ENCODE measurements at places on chromosomes 1 and 21.

GRCh38 chr21:43854773-43855633, 10.0 kb upstream of the AGPAT3 start:
- DNase-seq: no peak

DNA sequence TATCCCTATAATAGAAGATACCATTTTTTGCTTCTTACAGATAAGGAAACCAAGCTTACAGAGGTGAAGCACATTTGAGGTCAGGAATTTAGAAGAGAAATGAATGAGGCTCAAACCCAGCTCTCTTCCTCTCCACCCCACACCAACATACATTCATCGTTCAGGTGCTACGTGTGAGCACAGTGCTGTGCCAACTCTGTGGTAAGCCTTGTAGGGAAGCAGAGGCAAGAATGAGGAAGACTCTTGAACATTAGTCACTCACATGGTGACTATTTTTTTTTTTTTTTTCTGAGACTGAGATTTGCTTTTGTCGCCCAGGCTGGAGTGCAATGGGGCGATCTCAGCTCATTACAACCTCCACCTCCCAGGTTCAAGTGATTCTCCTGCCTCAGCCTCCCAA, 314.0 kb downstream of the NTNG1 start:
- no peak for DNase-seq

GRCh38 chr1:115465802-115466363, 127.8 kb upstream of the NGF start:
- no peak for DNase-seq

DNA sequence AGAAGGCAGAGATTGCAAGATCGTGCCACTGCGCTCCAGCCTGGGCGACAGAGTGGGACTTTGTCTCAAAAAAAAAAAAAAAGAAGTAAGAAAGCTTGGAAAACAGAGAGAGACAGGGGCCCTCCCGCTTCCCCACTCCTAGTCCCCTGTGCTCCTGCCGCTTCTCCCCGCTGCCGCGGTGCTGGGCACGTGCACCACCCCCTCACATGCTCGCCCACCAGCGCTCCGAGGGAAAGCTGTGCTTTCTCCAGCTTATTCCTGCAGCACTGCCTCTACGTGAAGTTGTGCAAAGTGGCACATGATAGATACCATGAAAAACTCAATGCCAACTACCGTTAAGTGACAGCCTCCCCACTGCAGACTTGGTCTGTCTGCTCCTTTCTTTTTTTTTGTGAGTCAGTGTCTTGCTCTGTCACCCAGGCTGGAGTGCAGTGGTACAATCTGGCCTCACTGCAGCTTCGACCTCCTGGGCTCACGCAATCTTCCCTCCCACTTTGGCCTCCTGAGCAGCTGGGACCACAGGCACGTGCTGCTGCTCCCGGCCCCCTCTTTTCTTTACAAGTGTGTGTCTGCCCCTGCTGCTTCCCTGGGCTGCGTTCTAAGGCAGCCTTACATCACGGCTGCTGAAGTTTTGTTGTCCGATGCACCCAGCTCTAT, 15.4 kb downstream of the SLX9 start:
- DNase-seq: peak; percentile 44

DNA sequence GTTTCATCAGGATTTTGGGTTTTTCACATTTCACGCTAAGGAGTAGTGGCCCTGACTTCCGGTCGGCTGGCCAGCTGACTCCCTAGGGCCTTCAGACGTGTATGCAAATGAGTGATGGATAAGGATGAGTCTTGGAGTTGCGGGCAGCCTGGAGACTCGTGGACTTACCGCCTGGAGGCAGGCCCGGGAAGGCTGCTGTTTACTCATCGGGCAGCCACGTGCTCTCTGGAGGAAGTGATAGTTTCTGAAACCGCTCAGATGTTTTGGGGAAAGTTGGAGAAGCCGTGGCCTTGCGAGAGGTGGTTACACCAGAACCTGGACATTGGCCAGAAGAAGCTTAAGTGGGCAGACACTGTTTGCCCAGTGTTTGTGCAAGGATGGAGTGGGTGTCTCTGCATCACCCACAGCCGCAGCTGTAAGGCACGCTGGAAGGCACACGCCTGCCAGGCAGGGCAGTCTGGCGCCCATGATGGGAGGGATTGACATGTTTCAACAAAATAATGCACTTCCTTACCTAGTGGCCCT, 23.1 kb upstream of the TNFRSF1B start:
- no peak for DNase-seq

GRCh38 chr21:34969423-34970166, 79.5 kb downstream of the RUNX1 start:
- no peak for DNase-seq

GRCh38 chr21:35325953-35326352, 276.9 kb upstream of the RUNX1 start:
- no peak for DNase-seq

DNA sequence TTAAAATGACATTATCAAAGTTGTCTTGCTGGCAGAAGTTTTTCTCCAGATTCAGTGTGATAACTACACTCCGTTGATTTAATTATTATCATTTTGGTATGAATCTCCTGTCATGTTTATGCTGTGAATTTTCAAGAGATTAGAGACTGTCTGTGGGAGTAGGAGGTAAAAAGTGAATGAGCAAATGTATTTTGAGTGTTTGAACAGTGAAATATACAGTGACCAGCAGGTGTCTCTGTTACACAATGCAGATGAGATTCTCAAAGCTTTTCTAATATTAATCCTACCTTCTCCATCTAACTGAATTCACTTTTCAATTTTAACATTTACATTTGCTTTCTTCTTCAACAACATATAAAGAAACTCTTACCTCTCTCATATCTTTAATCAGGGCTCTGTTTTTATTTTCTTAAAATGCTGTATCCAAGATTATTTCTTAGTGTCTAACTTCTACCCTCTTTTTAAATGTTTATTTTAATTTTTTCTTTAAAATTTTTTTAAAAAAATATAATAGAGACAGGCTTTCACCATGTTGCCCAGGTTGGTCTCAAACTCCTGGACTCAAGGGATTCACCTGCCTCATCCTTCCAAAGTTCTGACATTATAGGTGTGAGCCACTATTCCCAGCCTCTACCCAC, 20.9 kb upstream of the HSPA13 start:
- no peak for DNase-seq

DNA sequence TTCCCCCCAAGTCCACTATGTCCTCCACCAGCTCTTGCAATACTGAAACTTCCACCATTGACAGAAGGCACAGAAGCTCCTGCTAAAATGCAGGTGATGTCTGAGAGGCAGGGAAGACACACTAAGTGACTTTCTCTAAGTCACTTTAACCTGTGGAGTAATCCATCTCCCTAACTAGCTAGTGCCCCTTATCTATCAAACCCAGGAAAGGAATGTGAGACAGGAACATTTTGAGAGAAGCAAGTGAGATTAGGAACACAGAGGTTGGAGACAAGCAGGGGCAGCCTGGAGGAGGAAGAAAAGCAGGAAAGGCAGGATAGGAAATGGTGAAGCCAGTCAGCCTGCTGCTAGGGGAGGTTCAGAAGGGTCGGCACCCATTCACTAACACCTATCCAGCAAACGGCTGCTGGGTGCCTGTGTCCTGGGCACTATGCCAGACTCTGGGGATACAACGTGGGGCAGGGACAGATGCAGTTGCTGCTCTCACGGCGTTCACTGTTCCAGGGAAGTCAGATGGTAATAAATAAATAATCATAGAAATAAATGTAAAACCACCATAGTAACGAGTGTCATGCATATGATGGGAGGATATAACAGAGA, 7.0 kb downstream of the GPA33 start:
- DNase-seq: no peak

DNA sequence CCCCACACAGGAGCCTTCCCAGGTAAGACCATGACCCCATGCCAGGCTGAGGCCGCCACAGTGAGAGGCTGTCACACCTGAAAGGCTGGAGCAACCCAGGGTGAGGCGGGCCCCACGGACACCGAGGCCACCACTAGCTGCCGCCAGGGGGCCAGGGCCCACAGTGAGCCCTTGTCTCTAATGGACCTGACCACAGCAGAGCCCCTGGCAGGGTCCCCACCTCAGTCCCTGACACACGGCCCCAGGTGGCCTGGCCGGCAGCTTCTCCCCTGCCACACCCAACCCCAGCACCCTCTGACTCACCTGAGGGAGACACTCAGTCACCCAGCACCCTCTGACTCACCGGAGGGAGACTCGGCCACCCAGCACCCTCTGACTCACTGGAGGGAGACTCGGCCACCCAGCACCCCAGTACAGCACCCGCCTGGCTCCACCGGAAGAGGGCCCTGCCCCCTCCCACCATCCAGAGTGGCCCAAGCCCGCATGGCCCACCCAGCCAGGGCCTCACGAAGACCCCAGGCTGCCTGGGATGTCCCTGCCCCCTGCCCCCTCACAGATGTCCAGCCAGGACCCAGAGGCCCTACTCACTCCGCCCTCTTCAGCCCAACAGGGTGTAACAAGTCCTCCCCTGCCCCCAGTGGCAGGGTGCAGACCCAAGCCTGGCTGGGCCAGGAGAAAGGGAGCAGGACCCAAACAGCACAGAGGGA, 4.4 kb downstream of the DVL1 start:
- DNase-seq: no peak

DNA sequence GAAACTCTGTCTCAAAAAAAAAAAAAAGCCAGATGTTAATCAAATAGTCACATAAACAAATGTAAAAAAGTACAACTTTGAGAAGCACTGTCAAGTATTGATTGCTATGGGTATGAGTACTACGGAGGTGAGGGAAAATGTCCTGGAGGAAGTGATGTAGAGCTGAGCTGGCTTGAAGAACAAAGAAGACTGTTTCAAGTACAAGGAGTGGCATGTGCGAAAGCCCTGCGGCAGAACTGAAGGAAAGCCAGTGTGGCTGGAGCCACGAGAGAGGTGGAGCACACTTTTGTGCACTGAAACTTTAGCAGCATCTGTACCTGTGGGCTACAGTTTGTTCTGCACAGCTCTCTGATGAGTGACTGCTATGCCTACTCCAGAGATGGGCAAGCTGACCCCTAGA, 5.4 kb upstream of the RPS6KA1 start:
- no peak for DNase-seq

DNA sequence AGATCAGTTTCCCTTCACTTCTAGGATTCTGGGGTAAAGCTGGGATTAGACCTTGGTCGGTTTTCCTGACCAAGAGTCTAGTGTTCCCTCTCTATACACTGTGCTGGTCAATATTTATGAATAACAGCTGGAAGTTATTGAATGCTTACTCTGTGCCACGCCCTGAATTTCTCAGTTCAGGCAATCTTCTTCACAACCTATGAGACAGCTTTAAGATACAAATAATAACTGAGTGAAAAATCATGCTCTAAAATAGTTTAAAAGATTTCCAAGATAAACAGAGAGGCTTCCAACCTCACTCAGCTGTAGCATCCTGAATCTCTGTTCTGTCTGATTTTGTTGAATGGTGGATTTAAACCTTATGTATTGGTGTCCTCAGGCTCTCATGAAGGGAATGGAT, 72.2 kb downstream of the GNG12 start:
- DNase-seq: no peak

DNA sequence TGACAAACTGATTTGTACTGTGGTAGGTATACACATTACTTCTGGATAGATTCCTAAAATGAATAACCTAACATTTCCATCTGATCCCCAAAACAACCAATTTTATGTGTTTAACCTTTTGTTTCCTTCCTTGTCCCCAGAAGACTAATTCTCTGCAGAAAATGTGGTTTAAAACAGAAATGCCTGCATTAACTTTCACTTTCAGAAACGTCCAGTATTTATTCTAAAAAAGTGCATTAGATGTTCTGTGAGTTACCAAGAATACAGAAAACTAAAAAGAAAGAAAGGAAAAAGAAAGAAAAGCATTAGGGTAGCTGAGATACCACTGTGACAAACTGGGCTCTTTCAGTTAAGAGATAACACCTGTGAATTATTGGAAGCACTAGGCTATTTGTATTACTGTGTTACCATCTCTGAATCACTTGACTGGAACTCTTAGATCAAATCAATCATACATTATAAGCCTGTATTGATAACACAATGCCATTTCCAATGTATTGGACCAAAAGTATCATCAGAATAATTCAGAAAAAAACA, 177.7 kb downstream of the NCAM2 start:
- DNase-seq: no peak

DNA sequence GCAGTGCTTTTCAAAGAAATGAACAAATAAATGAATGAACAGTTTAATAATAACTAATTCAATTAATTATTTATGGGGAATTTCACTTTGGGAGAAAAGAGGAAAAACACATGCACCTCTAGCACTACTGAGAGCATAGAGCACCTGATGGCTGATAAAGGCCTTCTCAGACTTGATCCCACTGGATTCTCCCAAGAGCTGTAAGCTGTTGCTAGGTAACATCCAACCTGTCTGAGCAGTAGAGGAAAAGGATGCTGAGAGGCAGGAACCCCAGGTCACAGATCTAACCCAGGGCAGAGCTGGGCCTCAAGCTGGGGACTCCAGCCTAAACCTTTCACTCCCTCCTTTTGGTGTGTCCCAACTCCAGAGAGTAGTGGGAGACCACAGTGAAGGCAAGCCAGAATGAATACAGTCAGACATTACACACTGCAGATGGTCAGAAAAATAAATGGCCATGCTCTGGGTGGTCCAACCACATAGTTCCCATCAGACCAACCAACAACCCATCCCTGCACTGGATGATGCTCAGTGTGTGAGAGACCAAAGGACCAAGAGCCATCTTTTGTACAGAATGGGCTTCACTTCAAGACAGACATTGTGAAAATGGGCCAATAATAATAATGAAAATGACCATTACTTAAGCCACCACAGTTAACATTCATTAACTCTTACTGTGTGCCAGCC, 15.4 kb downstream of the TRABD2B start:
- no peak for DNase-seq

DNA sequence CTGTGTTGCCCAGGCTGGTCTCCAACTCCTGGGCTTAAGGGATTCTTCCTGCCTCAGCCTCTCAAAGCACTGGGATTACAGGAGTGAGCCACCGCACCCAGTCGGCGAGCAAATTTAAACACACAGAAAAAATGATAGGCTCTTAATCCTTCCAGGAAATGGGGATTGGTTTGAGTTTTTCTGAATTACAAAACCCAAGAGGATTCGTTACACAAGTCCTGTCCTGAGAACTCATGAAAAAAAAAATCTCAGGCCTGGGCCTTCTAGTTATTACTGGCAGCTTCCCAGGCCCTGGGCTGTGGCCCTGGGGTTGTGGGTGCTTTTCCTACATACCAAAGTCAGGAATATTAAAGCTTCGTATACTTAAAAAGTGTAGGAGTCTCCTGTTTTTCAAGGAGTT, 6.3 kb upstream of the IFNGR2 start:
- DNase-seq: no peak

GRCh38 chr1:116308276-116308675, 64.8 kb upstream of the ATP1A1 start:
- no peak for DNase-seq

- no peak for DNase-seq
These were observed 10.9 kb downstream of the MORC3 start for GRCh38 chr21:36330904-36331303.

DNA sequence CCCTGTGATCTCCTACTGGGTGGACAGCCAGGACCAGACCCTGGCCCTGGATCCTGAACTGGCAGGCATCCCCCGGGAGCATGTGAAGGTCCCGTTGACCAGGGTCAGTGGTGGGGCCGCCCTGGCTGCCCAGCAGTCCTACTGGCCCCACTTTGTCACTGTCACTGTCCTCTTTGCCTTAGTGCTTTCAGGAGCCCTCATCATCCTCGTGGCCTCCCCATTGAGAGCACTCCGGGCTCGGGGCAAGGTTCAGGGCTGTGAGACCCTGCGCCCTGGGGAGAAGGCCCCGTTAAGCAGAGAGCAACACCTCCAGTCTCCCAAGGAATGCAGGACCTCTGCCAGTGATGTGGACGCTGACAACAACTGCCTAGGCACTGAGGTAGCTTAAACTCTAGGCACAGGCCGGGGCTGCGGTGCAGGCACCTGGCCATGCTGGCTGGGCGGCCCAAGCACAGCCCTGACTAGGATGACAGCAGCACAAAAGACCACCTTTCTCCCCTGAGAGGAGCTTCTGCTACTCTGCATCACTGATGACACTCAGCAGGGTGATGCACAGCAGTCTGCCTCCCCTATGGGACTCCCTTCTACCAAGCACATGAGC, 17.2 kb upstream of the SLC25A44 start:
- DNase-seq: no peak

Measured in nucleus accumbens (tissue), 56 donors.